ENCODE measurements at places on chromosomes 1 and 21.

- DNase-seq, result no peak
Measured at GRCh38 chr1:93597709-93598108, 83.9 kb downstream of the BCAR3 start.

DNA sequence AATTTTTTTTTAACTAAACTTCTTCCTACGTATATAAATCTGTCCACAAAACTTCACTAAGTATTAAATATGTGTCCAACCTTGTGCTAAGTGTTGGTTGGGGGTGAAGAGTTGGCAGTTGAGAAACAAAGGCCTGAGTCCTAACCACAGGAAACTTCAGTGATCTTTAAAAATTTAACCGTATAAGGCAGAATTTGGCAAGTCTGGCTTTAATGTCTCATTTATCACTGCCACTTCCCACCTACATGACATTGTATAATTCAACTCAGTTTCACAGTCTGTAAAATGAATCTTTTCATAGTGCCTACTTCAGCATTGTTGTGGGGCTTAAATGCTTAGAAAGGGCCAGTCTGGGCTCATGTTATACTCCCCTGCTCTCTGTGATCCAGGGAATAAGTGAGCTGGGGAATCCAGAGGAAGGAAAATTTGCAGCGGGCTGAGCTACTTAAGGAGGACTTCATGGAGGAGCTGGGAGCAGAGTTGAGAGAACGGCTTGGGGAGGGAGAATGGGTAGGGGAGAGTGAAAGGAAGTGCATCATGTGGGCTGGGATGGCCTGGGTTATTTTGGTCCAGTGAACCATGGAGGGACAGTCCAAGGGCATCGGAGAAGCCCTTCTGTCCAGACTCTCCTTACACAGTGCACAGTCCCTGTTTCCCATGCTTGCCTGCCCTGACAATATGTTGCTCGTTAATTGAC, 14.5 kb downstream of the IFNAR2 start:
- no peak for DNase-seq

DNA sequence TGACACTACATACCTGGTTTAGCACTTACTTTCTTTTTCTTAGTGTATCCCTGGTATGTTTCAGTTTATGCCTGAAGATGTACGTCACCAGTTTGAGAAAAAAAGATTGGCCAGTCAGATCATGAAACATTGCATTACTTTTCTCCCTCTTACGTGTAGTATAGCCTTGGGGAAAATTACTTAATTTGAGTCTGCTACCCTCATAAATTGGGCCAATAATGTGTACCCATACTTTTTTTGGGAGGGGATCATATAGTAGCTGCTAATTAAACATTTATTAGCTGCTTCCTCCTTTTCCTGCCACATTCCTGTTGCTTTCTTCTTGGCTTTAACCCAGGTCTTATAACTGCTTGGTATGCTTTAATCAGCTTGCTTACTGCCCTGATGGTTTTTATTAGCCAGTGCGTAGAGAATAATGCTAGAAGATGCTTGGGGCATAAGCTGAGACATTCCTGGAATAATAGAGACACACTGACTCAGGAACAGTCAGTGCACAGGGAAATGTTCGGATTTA, 32.1 kb downstream of the RABGAP1L start:
- no peak for DNase-seq

- no peak for DNase-seq
Measured at GRCh38 chr1:15739745-15740144, 2.6 kb upstream of the TMEM82 start.

GRCh38 chr1:198107091-198107501, 49.7 kb upstream of the NEK7 start:
- DNase-seq, result no peak

- no peak for DNase-seq
Measured at GRCh38 chr1:230077011-230077410, 10.0 kb downstream of the GALNT2 start.

DNA sequence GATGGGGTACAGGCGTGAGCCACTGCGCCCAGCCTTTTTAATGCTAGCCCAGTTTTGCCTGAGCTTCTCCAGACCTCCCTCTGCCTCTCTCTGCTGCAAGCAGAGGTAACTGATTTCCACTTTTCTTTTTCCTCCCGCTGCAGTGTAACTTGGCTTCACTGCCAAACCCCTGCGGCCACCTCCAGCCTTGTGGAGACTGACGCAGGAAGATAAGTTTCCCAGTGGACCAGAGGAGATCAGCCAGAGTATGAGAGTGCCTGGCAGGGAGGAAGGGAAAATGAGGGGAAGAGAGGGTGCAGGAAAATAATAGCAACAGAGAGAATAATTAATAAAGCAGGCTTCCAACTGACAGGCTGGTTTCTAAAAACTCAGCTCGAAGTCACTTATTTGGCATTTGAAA, 143.7 kb downstream of the PCNX2 start:
- no peak for DNase-seq

DNA sequence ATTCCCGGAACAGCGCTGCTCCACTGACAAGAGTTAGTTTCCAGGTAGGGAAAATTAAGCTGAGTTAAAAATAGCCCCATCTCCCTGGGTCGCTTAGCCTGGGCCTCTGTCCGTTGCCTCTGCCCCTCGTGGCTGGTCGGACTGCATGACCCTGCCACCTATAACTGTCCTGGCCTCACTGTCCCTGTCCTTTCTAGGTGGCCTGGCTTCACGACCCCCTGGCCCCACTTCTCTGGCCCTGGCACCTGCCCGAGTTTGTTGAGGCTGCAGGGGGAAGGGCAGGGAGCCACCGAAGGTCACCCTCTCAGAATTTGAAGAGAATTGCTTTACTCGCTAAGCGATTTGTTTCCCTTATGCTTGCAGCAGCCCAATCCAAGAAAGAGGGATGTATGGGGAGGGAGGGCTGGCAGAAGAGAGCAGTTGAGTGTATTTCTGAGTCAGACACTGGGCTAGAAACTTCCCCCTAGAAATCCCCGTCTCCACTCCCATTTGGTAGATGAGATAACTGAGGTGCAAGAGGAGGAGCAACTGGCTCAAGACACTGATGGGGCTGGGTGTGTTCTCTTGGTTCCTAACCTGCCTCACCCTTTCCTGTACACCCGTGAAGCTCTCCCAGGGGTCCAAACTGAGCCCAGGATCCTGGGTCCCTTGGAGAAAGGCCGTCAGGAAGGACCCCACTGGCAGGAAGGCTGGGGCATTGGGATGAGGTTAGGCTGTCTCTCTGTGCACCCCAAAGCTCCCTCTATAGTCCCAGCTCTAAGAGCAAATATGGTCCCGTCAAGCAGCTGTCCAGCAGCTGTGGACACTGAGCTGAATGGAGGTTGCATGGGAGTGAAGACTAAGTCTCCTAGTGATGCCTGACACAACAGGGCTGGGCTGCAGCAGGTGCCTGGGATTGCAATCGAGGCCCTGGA, 2.9 kb upstream of the EDN2 start:
- no peak for DNase-seq

DNA sequence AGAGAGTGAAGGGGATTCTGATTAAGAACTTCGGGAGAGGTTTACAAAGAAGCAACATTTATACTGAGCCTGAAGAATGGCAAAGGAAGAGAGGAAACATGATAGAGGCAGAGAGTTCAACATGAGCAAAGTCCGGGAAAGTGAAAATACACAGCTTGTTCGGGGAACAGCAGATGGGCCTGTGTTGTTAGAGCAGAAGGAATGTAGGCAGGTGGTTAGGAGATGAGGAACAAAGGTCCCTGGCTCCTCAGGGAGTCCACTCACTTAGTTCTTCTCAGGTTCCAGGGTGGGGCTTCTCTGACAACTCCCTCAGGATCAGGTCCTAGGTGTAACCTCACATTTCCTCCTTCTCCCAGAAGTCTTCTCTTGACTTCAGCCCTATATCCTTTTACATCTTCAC, 5.1 kb upstream of the ZNF326 start:
- no peak for DNase-seq

- DNase-seq, result no peak
Measured at GRCh38 chr21:46069166-46069565, 28.7 kb upstream of the COL6A2 start.

DNA sequence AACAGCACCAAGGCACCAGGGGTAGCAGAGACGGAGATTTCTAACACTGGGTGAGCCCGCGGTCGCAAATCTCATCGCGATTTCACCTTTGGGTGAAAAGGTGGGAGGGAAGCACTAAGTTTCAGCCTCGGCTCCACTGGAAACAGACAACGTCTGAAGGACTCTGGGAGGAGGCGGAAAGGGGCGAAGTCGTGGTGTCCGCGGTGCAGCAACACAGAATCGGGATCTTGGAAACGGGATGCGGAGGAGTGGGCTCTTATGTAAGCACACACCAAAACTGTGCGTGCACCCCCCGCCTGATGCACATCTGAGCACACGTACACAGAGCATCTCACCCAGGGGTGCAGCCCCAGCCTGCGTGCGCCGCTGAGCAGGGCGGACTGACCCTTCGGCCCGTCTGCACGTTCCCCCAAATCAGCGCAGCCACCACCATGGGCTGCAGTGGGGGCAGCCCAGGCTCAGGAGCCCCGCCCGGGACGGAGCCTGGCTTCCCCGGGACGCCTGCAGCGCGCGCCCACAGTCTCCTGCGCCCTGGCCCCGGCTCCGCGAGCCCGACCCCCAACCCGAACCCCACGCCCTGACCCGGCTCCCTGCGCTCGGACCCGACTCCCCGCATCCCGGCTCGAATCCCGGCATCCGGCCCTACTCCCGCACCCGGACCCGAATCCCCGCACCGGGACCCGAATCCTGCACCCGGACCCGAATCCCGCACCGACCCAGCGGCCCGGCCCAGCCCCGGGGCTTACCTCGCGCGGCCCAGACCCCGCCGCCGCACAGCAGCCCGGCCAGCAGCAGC, 670 bp downstream of the CLSTN1 start:
- peak; percentile 17 for DNase-seq

GRCh38 chr1:81312272-81312754, 488.4 kb upstream of the ADGRL2 start:
- DNase-seq, result no peak

DNA sequence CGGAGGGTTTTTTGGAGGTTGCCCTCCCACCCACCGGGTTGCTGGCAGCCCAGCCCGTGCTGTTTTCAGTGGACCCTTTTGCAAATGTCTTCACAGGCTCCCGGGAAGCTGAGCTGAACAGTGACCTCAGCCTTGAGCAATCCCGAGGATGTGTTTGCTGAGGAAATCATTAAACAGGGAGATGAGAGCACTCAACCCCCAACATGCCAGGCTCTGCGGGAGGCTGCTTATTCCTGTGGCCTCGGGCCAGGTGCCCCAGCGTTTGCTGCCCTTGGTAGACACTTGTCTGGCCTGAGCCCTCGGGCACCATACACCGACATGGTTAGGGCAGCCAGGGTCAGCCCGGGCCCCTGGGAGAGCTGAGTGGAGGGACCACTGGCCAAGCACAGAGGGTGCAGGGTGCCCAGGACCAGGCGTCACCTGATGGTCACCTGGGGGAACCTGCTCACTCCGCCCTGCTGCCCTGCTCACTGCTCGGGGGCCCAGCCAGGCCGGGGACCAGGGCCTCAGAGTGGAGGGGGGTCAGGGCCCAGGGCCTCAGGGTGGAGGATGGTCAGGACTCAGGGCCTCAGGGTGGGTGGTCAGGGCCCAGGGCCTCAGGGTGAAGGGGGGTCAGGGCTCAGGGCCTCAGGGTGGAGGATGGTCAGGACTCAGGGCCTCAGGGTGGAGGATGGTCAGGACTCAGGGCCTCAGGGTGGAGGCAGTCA, 42.5 kb upstream of the POFUT2 start:
- DNase-seq, result no peak

- DNase-seq, result peak; percentile 25
Measured at GRCh38 chr1:198088360-198089071, 68.3 kb upstream of the NEK7 start.

GRCh38 chr1:180199018-180199417, 31.0 kb upstream of the LHX4 start:
- no peak for DNase-seq

- peak; percentile 24 for DNase-seq
Measured at GRCh38 chr1:179297105-179297378, 3.4 kb downstream of the SOAT1 start.

- DNase-seq, result no peak
Measured at GRCh38 chr1:159880430-159880829, 18.0 kb upstream of the VSIG8 start.

All from naive B cell (primary cell).